ENCODE measurements at places on chromosomes 5 and 9. TPM values are rescaled to one million over a fixed set of nuclear protein-coding genes. Genes with fewer than 3 reads are reported as not detected.
A peak's percentile ranks its signal among the peaks of the same experiment; 100 is the strongest.

The ENTPD8 gene
- not detected for total RNA-seq

The IL7R gene
- total RNA-seq = 3.1 TPM

The ACSL6 gene
- 1.6 TPM for total RNA-seq

The SPATA24 gene
- total RNA-seq = 29.7 TPM

The FSTL4 gene
- not detected for total RNA-seq

The PCDHB8 gene
- 0.90 TPM for total RNA-seq

The PCDHB10 gene
- total RNA-seq = 2.0 TPM

The BTNL8 gene
- 0.48 TPM for total RNA-seq

The NUTM2F gene
- total RNA-seq = not detected

- DNase-seq = no peak
These were observed 81.9 kb upstream of the TLR4 start for GRCh38 chr9:117622347-117622746.

GRCh38 chr5:97127727-97128126 lies 14.7 kb downstream of the LIX1 start:
- DNase-seq = no peak

DNA sequence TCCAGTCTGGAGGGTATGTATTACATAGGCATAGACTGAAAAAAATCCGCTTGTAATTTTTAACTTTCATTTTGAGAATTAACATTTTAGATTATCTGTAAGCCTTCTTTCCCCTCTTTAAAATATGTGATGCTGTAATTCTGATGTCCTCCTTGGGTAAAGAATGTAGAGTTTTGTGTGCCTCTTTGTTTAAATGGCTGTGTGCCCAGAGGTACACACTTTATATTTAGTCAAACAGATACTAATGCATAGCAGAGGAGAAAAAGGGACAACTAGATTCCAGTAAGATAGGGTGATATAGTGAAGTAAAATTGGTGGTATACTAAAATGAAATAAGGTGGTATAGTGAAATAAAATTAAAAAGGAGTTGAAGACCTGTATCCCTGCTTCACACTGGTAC lies 1.3 kb downstream of the FBXO38 start:
- DNase-seq = no peak

DNA sequence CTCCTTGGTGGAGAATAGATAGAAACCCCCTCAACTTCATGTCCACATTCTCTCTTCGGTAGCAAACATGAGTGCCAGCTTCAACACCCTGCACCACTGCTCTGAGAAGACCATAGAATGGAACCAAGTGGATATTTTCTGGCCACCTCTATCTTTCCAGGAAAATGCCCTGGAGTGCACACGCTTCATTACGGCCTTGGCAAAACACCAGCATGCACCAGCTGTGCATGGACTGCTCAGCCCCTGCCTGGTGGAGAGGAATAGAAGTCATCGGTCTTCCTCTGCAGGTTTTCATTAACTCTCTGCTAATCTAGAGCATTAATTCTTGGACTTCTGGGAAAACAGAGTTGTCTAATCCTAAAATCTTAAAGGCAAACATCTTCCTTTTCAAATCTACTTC lies 211.6 kb upstream of the TMEM161B start:
- no peak for DNase-seq

DNA sequence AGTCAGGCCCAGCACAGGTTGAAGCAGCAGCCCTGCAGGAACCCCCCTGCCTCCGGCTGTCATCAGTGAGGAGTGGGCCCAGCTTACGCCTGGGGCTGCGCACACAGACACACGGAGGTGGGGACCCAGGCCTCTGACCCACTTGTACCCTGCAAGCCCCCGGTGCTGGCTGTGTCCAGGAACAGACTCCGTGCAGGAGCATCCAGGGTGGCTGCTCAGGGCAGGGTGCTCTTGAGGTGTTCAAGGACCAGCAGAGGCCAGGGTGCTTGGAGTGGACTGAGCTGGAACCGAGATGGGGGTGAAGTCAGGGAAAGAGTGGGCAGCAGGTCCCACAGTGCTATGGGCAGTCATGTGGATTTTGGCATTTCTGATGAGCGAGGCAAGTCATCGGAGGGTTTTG lies 199.5 kb downstream of the CACNA1B start:
- DNase-seq = peak; percentile 30

Data from right atrium auricular region (tissue), 2 donors.